ENCODE measurements at places on chromosomes 3 and 15.
A peak's percentile ranks its signal among the peaks of the same experiment; 100 is the strongest.

DNA sequence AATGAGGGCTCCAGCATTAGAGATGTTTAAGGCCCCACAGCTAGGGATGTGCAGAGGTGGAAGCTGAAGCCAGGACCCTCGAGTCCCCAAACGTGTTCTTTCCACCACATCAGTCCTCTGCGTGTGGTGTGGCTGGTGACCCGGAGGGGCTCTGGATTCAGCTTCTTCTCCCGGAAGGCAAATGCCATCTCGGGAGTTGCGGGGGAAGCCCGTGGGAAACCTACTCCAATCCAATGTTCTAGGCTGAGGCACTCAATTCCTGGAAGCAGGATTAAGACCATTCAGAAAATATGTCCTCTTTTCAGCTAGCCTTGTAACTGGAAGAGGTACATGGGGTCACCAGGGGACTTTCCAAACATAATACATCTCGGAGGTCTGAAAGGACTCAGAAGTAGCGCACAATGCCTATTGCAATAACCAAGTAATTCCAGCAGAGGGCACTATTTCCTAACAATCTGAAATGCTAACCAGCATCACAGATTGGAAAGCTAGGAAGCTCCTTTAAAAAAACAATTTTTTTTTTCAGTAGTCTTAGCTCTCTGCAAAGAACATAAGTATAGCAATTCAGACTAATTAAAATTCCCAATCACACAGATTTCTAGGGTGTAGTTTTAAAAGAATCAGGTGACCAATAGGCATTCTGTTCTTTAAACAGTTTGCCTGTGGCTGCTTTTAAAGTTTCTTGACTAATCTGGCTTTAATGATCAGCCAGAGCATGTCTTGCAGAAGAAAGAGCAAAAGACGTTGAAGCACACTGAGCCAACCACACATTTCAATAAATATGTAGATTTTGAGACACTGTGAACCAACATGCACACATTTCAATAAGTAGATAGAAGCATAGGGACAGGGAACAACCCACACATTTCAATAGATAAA, 36.1 kb downstream of the BNC1 start:
- DNase-seq = peak; percentile 5

DNA sequence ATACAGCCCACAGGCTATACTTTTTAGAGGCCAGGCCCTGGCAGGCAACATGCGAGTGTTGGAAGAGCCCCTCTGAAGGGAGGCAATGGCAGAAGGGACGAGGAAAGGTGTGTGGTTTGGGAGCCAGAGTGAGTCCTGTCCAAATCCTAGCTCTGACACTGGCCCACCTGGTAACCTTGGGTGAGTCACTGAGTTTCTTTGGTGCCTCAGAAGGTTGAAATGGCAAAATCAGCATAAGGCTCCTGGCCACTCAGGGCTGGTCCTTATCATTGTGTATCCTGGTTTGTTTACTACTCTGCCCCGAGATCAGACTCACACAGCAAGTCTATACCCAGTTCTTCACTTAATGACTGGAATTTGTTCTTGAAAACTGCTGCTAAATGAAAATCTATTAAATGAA, 71.4 kb upstream of the TLE3 start:
- no peak for DNase-seq

DNA sequence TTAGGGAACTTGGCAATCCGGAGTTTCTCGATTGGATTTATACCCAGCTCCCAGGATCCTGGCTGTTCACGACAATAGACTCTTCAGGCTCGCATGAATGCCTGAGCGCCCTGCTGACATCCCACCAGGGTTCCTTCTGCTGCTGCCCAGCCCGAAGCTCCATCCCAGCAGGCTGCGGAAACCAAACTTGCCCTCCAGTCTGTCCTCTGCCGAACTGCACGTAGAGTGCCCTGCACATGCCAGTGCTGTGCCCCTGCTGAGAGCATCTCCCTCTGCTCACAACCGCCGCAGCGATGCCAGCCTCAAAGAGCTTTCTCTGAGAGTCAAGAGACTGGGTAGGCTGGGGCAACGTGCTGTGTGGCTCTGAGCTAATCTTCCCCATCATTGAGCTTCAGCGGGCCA, 6.9 kb downstream of the ADAMTS7 start:
- DNase-seq = no peak

DNA sequence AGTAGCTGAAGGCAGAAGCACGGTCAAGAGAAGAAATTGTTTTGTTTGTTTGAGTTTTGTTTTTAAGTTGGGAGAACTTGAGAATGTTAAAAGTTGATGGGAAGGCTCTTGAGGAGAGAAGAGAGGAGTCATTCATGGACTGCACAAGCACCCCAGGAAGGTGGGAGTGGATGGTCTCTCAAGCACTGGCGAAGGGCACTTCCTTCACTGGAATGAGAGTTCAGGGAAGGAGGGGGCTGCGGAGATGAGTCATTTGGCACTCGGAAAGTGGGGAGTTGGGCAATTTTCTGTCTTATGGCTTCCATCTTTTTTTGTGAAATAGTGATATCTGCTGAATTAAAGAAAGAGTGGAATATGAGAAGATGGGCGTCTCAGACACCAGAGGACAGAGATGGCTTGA, 66.0 kb downstream of the ATP13A4 start:
- DNase-seq = no peak

GRCh38 chr3:57434041-57434440, 110.1 kb downstream of the DNAH12 start:
- no peak for DNase-seq

GRCh38 chr3:108662142-108662738, 72.7 kb downstream of the DZIP3 start:
- peak; percentile 38 for DNase-seq

- DNase-seq = no peak
Observed at GRCh38 chr3:141057946-141058800, 7.0 kb downstream of the SPSB4 start.

DNA sequence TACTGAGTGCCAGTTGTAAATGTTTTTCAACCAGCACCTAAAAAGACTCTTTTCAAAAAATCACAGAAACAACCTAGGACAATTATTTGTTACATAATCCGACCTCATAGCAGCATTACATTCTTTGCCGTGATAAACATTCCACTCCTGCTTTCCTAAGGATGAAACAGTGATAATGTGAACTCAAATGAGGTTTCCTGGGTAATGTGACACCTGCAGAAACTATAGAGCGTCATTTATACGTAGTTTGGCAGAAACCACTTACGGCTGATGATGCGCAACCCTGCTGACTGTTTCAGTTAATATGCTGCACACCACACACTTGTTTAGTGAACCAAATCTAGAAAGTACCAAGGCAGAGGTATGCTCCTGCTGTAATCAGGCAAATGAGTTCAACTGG, 55.8 kb downstream of the SEMA6D start:
- no peak for DNase-seq

GRCh38 chr15:92034227-92034626, 180.7 kb downstream of the SLCO3A1 start:
- no peak for DNase-seq

DNA sequence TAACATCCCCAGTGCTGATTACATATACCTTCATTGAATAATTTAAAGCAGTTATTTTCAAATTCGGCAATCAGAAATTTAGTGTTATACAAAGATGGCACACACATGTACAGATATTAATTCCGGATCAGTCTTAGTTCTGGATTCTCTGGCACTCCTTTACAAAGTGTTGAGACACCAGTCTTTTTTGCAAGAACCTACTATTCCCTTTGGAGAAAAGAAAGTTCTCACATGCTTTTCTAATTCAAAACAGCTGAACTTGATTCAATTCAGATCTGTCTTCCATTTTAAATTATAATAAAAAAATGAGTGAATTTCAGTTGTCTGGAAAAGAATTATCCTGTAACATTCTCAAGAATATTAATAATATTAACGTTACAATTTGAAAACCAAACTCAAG, 20.4 kb downstream of the CCDC191 start:
- DNase-seq = no peak

DNA sequence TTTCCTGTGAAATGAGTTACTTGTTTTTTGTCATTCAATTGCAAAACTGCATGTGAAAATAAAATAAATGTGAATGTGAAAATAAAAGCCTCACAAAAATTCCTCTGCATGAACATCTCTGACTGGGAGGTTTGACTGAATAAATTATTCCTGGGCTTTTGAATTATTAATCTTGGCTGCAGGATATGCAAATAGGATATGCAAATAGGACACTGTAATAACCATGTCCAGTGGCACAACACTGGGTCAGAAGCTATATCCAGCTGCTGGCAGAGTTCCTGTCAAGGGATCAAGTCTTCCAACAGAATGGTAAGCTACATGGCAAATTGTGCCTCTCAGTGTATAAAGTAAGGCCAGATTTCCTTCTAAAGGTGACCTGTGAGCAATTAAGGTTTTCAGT, at the start of gene SUCNR1:
TSS of gene SUCNR1 (plus strand) at position 246 of the 400 bp plus-strand sequence. CDS start 6,250 bp downstream, outside the sequence.
- no peak for DNase-seq

DNA sequence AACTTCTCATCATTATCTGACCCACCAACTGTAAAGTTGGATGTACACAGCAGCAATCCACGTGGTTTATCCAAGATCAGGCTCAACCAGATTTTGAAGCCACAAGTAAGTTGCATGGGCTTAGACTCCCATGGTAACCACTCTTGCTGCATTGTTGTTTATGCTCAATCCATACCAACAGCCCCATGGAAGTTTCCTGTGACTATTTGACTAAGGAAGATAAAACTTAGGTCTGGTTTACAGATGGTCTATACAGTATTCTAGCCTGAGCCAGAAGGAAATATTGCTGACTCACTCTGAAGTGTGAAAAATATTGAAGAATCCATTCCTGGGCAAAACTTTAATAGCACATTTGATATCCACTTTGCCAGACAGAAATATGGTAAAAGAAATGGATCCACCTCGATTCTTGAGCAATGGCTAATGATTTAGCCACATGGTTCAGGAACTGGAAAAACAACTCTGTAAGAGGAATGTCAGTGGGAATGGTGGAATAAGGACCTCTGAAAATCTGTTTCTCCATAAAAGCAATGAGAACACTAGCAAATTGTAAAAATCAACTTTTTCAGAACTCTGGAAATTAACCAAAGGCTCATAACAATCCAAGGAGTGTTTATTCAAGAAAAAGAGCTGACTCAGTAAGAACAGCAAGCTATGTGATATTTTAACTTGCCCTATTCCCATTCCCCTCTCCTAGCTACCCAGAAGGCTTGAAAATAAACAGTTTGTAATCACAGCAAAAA, 162.9 kb upstream of the STT3B start:
- no peak for DNase-seq

GRCh38 chr15:101067660-101068522, 148.7 kb downstream of the LRRK1 start:
- no peak for DNase-seq

Data from AG04449 (cell line).